Thoracic aorta (tissue), 2 donors: ENCODE measurements at places on chromosomes 5 and 9.
A peak's percentile ranks its signal among the peaks of the same experiment; 100 is the strongest.

- peak; percentile 10 for DNase-seq
Observed at GRCh38 chr9:15349892-15350761, 43.1 kb upstream of the TTC39B start.

- no peak for DNase-seq
Observed at GRCh38 chr9:76530458-76531110, 71.6 kb downstream of the GCNT1 start.

DNA sequence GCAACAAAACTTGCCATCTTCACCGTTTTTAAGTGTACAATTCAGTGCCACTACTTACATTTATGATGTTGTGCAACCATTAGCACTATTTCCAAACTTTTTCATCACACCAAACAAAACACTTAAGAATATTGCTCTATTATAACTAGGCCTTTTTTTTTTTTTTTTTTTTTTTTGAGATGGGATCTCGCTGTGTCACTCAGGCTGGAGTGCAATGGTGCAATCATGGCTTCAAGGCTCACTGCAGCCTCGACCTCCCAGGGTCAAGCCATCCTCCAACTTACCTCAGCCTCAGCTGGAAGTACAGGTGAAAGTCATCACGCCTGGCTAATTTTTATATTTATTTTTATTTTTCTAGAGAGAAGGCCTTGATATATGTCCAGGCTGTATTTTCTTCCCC lies 22.3 kb upstream of the LMNB1 start:
- DNase-seq = no peak

GRCh38 chr9:75382126-75382525 lies 293.8 kb downstream of the OSTF1 start:
- DNase-seq = no peak

- no peak for DNase-seq
Observed at GRCh38 chr5:43332401-43332800, 19.2 kb upstream of the HMGCS1 start.

GRCh38 chr9:137244486-137245449 lies 3.7 kb downstream of the TUBB4B start:
- DNase-seq = no peak

GRCh38 chr9:93950619-93951601 lies 4.2 kb downstream of the BARX1 start:
- DNase-seq = no peak

DNA sequence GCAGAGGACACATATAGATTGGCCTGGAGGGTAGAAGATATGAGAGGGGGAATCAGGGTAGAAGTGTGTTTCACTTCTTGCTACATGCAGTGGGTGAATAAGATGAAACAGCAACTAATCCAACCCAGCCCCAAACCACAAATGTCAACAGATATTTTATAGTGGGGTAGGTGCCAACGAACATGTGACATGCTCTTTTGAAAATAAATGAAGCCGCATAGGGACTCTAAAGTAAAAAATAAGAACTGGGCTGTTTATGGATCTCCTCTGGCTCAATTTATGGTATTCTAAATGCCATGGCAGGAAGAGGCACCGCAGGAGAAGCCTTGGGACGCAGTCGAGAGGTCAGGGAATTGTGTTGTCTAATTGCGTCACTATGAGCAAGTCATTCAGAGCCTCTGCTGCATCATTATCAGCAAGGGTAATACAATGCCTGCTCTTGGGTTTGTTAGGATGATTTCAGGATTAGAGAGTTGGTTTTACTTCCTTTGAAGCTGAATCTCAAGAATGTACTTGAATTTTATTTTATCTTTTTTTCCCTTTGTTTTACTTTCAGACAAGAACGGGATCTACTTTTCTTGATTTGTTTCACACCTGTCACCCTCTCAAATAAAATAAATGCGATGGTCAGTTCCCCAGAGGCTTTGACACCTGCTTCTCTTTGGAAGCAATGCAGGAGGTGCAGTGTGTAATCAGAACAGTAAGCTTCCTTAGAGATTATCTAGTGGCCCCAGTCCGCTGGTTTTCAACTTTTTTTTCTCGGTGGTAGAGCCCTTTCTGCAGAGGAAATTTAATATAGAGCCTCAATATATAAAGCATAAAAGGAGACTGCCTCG lies 375.6 kb upstream of the CLINT1 start:
- DNase-seq = no peak

DNA sequence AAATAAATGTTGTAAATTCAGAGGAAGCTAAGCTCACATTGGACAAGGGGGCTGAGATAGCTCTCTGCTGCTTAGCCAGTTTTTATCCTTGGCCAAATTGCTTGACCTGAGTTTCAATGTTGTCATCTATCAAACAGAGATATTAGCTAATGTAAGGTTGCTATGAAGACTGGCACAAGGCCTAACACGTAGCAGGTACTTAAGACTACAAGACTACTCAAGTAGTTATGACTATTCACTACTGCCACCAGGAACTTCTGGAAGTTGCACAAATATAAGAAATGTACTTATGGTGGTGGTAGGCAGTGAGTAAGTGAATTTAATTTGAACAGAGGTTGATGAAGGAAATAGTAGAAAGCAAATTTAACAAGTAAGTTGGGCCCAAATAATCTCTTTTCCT lies 17.4 kb upstream of the FYB1 start:
- DNase-seq = no peak

DNA sequence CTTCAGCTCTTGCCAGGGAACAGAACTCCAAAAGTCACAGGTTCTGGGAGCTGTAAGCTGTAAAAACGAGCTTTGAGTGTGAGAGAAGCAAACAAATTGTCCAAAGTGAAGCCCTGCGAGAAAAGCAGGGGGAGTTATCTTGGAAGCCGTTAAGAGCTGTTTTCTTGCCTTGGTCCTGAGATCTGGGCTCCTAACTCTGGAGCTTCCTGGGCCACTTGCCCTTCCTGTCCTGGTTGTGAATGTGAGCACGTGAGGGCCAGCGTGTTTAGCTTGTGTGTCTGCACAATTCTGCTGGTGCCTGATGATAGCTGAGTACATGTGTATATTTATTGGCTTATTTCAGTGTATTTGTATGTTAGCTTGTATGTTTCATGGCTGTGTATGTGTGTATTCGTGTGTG lies 40.5 kb downstream of the DAB2IP start:
- no peak for DNase-seq

GRCh38 chr5:132865668-132866341 lies 464 bp downstream of the GDF9 start:
- DNase-seq = no peak

DNA sequence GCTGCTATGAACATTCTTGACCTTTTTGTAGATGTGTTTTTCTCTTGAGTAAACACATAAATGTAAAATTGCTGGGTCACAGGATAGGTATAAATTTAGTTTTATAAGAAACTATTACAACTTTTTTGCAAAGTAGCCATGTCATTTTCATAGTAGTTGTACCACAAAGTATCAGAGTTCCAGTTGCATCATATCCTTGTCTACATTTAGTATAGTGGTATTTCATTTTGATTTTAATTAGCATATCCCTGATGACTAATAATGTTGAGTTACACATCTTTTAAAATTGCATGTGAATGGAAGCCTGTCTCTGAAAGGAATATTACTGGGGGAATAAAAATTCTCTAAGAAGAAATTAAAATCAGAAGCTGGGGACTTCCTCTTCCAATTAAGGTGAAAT lies 85.4 kb downstream of the TMEM161B start:
- DNase-seq = no peak

- DNase-seq = no peak
Observed at GRCh38 chr9:137278061-137278701, 655 bp downstream of the TOR4A start.

DNA sequence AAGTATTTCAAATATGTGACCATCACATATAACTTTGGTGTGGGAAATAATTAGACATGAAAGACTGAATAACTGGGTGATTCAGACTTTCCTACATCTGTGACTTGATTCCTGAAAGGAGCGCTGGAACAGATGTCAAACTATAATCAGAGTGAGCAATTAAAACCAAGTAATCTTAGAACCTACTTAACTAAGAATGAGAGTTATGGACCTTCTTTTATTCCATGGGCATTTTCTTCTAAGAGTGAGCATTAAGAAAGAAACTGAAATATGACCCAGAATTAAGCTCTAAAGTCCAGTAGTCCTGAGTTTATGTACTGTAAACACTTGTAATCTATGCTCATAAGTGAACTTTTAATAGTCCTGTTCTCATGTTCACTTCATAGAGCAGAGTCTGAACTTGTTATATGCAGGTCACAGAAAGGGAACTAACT lies 68.4 kb downstream of the PAM start:
- DNase-seq = no peak

GRCh38 chr9:119758241-119758640 lies 389.0 kb upstream of the BRINP1 start:
- DNase-seq = no peak

GRCh38 chr5:81189875-81190498 lies 43.1 kb upstream of the CKMT2 start:
- no peak for DNase-seq

- DNase-seq = no peak
Observed at GRCh38 chr9:69582018-69582417, 90.2 kb downstream of the APBA1 start.

DNA sequence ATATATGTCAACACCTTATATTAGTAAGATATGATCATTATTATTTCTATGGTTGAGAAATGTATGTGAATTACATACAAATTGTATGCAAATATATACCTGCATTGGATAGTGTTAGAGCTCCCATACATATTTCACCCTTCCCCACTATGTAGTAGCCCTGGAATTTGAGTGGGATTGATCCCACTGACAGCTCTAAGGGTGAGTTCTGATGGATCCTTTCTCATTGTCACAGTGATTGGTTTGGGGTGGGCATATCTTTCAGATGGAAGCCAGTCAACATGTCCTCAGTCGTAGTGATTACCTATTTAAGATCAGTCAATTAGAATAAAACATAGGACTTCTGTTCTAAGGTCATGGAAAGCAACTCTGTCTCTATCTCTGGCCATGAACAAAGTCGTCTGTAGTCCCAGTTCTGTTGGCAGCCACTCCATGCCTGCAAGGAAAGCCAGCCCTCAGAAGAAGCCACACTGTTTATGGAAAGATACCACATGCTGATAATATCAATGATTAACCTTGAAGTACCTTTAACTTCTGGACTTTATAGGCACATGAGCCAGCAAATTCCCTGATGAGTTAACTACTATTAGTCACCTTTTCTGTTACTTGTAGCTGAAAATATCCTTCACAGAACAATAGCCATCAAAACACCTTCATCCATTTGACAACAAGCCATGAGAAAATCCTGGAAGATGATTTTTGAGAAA lies 5.1 kb upstream of the CCDC192 start:
- no peak for DNase-seq

- DNase-seq = no peak
Observed at GRCh38 chr9:130539420-130540223, 39.8 kb upstream of the FUBP3 start.

GRCh38 chr5:96745844-96746531 lies 61.8 kb downstream of the ERAP1 start:
- no peak for DNase-seq

DNA sequence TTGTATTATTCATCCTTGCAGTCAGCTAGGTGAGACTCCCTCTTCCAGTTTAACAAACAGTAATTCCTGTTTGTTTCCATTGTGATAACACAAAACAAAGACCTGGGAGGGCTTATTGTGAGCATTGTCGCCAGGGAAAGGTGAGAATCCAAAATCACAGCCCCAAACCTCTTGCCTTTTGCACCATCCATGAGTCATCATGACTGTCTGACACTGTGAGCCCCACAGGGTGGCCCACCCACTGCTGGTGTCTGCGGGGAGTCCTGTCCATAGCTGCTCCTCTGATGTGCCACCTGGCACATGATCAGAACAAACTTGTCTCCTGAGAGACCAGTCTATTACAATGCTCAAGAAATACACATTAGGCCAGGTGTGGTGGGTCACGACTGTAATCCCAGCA lies 33.7 kb upstream of the S1PR3 start:
- no peak for DNase-seq

GRCh38 chr5:177421062-177421798 lies 5.2 kb upstream of the GRK6 start:
- no peak for DNase-seq

GRCh38 chr9:36739373-36740116 lies 166.8 kb downstream of the MELK start:
- DNase-seq = no peak

- DNase-seq = no peak
Observed at GRCh38 chr5:104431981-104432380, 869.4 kb upstream of the NUDT12 start.

- no peak for DNase-seq
Observed at GRCh38 chr5:180915924-180916323, 17.0 kb downstream of the BTNL8 start.

DNA sequence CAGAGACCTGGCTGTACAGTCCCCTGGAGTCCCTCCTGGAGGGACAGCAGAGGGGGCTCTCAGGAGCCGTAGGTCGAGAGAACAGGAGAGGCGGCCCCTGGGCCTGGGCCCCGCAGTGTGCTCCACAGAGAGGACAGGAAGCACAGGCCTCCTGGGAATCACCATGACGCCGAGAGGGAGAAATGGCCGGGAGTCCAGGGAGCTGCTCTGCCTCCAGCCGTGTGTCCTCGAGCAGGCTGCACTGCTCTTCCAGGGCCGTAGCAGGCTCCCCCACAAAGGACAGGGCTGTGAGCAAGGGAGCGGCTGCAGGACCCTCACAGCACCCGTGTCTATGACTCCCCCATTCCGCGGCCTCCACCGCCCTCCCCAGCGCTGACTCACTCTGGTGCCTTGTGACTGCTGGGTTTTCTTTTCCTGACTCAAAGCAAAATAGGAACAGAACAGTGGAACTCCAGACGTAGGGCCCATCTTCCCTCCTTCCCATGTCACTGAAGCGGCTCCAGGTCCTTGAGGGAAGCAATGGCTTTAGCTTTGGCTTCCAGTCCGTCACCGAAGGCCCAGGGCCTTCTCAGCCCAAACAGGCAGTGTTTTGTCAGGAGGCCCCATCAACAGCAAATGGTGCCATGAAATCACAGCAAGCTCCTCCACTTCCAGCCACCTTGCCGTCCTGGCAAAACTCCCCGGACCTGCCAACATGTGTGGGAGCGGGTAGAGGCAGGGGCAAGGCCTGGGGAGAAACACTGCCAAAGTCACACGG lies 114.2 kb downstream of the LHFPL2 start:
- DNase-seq = peak; percentile 50

GRCh38 chr5:135246923-135247795 lies 151.9 kb downstream of the MACROH2A1 start:
- no peak for DNase-seq

DNA sequence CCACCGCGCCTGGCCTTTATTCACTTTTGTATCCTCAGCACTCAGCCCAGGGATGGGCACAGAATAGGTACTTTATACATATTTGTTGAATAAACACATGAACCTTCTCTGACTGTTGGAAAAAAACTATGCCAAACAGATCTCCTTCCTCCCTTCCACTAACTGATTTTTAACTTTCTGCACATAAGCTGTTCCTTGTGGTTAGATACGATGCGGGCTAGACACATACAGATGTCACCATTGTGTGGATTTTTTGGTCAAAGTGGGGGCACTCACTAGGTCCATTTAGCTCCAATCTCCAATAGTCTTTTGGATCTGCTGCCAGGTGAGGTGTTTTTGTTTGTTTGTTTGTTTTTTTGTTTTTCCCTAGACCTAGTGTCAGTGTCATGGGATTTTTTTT lies 5.1 kb downstream of the TEX48 start:
- no peak for DNase-seq

- no peak for DNase-seq
Observed at GRCh38 chr9:99823681-99824377, 2.1 kb downstream of the NR4A3 start.
